MG63 (cell line): ENCODE measurements at places on chromosomes 1 and 21.

GRCh38 chr1:176903474-176903873 is 261.0 kb downstream of the ASTN1 start:
- DNase-seq: no peak

- DNase-seq: no peak
Observed at GRCh38 chr1:203667616-203668015, 41.0 kb downstream of the ATP2B4 start.

- no peak for DNase-seq
Observed at GRCh38 chr1:86498281-86498680, 29.6 kb downstream of the CLCA1 start.

DNA sequence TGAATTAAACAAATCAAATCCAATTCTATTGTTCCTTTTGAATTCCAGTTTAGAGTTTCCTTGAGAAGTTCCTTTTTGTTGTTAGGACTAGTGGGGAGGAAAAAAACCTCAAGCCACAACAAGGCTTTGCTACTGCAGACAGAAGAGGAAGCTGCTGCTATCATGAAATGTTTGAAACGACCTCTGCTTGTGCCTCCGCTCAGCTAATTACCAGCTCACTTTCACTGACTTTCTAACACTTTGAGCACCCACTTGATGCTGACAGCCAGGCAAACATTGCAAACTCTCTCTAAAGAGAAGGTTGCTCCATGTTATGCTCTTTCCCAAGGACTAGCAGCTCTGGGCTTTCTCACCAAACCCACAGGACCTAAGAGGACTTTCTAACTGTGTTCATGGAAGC is 203.9 kb upstream of the PROX1 start:
- no peak for DNase-seq

DNA sequence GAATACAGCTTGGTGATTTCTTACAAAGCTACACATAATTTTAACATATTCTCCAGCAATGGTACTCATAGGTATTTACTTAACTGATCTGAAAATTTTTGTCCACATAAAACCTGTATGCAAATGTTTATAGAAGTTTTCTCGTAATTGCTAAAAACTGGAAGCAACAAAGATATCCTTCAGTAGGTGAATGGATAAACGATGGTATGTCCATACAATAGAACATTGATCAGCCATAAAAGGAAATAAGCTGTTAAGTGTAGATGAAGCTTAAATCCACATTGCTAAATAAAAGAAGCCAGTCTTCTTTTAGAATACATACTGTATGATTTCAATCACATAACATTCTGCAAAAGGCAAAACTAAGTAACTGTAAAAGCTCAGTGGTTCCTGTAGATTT is 224.8 kb upstream of the DPYD start:
- DNase-seq: no peak

- DNase-seq: peak; percentile 82
Observed at GRCh38 chr1:14738235-14738634, 139.8 kb downstream of the KAZN start.

GRCh38 chr1:74470251-74470650 is 42.2 kb downstream of the LRRC53 start:
- no peak for DNase-seq
